ENCODE measurements at places on chromosomes 16 and 17.
A peak's percentile ranks its signal among the peaks of the same experiment; 100 is the strongest.

DNA sequence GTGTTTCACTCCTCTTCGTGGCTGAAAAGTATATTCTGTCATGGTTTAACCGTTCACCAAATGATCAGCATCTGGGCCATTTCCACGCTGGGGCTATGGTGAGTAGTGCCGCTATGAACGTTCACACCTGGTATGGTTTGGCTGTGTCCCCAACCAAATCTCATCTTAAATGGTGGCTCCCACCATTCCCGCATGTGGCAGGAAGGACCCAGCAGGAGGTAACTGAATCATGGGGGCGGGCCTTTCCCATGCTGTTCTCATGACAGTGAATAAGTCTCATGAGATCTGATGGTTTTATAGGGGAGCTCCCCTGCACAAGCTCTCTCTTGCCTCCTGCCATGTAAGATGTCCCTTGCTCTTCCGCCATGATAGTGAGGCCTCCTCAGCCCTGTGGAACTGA lies 45.7 kb upstream of the ZNF469 start:
- no peak for DNase-seq

GRCh38 chr16:76835339-76835738 lies 355.7 kb upstream of the MON1B start:
- DNase-seq: no peak

DNA sequence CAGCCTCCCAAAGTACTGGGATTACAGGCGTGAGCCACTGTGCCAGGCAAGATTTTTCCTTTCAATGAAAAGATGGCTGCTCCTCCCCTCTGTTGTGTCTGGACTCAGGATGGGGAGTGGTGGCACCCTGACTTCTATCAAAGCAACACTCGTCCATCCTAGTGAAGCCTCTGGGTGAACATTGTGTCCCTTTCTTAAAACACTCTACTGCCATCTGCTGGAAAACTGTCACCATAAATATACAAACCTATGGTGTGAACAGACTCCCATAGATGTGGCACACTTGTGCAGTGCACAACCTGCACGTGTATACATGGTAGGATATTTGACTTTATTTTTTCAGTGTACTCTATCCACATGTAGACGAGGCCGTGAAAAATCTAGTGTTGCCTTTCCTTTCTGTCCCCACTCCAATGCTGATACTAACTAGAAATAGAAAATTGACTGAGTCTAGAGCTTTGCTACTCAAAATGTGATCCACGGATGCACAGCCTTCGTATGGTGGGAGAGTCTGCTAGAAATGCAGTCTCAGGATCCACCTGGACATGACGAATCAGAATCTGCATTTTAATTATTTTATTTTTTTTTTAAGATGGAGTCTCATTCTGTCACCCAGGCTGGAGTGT lies 55.9 kb upstream of the PLCG2 start:
- peak; percentile 8 for DNase-seq

DNA sequence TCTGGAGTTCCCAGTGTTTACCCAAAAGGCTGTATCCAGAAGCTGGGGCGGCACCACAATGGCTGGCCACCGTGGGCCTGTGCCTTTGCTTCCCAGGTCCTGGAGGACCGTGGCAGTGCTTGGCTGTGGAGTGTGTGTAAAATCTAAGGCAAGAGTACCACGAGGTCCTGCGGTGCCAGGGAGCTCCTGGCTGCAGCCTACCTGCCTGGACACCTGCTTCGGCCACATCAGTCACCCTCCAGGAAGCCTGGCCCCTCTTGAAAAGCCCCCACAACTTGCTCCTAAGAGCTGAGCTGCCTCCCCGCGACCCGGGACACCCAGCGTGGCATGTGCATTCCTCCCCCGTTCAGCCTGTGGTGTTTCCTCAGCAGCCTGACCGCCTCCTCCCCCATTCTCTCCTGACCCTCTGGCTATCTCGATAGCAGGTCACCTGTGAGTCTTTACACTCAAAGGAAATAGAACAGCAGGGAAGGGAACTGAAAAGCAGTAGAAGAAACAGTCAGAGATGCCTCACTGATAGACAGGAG lies 7.9 kb downstream of the TIMM22 start:
- DNase-seq: no peak

DNA sequence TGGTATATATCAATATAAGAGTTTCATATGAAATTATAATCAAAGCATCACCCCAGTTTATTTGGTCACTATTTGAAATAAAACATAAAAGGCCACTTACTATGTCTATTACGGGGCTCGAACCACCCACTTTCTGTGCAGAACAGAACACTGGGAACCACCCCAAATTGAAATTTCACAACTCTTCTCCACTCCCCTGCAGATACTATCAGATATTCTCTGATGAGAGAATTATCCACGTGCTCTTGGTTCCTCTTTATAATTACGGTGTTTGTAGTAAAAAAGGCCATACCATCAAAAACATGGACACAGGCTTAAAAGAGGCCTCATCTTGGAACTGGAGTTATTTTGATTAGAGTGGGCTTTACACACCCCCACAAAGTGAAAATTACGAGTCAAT lies 82.8 kb downstream of the WDR59 start:
- DNase-seq: no peak

GRCh38 chr17:2709183-2709661 lies 2.3 kb downstream of the CLUH start:
- DNase-seq: no peak

DNA sequence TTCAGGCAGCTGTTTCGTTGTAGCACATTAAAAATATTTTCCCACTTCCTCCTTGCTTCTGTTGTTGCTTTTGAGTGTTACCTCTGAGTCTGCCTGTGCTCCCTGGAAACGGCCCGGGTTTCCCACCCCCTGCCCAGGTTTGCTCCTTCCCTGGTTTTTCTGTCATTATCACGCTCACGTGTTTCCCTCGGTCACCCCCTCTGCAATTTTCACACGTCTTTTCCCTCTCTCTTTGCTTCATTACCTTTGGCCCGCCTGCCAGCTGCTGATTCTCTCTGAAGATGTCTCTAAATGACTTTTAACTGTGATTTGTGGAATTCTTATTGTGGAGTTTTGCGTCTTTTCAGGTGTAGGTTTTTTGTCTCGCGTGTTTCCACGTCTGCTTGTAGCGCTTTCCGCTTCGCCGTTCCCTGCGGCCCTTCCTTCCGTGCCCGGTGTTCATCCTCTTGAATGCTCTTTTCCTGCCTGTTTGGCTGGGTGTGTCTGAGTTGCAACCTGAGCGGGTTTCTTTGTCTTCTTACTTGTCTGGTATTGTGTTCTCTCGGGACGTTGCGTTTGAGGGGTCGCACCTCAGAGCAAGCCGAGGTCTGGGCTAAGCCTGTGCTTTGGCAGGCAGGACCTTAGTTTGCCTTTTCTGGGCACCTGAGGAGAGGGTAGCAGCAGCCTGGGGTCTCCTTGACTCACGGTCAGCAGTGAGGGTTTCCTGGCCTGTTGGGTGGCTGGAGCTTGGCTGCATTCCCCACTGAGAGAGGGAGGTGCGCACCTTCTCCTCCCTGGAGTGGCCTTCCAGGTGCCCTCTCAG lies 96.3 kb upstream of the ZNF750 start:
- DNase-seq: no peak

- DNase-seq: no peak
These were observed 73.2 kb downstream of the ZNF18 start for GRCh38 chr17:11924076-11924475.

DNA sequence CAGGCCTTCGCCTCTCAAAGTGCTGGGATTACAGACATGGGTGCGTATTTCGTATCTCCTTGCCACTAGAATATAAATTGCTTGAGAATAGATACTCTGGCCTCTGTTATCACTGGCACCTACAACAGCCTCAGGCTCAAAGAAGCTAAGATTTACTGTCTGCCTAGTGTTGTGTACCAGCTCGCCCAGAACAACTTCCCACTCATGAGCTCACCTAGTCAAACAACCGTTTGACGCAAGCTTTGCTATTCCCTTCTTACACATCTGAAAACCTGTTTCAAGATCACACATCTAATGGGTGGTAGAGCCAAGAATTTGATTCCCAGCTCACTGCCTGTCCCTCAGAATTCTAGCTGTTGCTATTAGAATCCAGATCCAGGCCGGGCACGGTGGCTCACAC lies 24.4 kb downstream of the MIS12 start:
- DNase-seq: no peak

GRCh38 chr17:77213778-77214132 lies 73.0 kb downstream of the SEC14L1 start:
- DNase-seq: no peak

- DNase-seq: no peak
These were observed 466.5 kb upstream of the MAF start for GRCh38 chr16:80066805-80067580.

DNA sequence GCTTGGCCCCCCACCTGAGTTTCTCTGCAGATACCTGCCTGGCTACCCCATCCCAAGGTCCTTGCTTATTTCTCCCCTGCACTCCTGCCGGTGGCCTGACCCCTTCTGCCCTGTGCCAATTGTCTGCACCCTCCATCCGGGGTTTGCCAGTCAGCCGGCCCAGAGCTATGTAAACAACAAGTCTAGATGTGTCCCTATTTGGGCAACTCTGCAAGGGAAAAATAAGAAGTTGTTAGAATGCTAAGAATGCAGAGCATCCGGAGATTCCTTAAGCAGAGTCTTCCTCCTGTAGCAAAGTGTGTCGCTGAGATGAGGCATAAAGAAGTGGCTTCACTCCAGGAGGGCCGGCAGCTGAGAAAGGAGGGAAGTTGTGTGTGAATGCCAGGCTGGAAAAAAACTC lies 46.6 kb downstream of the RGS9 start:
- no peak for DNase-seq

GRCh38 chr16:11799509-11800381 lies 2.7 kb upstream of the ZC3H7A start:
- DNase-seq: no peak

GRCh38 chr16:183005-183404 lies 2.7 kb downstream of the HBQ1 start:
- no peak for DNase-seq

- no peak for DNase-seq
These were observed 20.6 kb upstream of the ADGRG1 start for GRCh38 chr16:57607676-57608461.

- no peak for DNase-seq
These were observed 59.8 kb downstream of the OTOA start for GRCh38 chr16:21723532-21723931.

- no peak for DNase-seq
These were observed 19.9 kb downstream of the TBX2 start for GRCh38 chr17:61419496-61420046.

DNA sequence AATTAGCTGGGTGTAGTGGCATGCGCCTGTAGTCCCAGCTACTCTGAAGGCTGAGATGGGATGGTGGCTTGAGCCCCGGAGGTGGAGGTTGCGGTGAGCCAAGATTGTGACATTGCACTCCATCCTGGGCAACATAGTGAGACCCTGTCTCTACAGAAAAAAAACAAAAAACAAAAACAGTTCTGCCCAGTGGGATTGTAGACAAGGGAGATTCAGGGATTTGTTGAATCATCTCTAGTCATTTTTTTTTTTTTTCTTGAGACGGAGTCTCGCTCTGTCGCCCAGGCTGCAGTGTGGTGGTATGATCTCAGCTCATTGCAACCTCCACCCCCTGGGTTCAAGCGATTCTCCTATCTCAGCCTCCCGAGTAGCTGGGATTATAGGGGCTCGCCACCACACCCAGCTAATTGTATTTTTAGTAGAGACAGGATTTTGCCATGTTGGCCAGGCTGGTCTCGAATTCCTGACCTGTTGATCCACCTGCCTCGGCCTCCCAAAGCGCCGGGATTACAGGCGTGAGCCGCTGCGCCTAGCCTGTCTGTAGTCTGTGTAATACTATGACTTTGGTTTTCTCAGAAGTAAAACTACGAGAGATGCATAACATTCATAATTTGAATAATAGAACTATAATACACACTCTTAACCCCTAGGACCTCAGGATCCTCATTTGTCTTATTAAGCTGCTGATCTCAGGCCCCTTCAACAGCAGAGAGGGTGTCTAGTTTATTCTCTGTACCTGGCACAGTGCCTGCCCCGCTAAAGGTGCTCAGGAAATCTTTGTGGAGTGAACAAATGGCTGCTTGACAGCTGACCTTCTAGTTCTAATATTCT lies 1.4 kb downstream of the TEN1 start:
- no peak for DNase-seq

- DNase-seq: no peak
These were observed 116.7 kb downstream of the CCDC182 start for GRCh38 chr17:57628421-57628820.

DNA sequence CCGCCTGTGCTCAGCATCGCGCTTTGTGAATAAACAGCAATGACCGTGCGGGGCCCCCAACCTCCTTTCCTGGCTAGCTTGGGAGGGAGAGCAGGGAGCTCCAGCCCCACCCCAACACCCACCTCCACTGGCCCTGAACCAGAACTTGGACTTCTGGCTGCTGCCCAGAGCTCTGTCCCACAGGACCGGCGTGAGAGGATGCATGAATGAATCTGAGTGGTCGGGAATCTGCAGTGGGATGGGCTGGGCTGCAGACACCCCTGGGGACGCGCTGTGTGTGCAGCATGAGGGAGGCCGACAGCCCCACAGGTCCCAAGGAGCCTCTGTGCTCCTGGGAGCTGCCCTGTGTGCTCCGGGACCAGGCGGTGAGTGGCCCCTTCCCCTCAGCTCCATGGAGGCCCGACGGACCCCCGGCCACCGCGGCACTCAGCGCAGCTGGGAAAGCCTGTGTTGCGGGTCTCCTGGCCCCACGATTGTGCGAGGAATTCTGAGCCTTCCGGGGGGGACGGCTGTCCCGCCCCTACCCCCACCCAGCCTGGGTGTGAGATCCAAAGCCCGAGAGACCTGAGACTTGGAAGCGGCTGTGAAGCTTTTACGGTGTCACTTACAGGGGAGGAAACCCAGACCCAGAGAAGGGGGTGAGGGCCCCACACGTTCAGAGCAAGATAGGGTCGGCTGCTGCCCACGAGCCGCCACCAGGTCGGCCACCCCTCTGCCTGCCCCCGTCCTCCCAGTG lies 5.4 kb downstream of the PIEZO1 start:
- no peak for DNase-seq

GRCh38 chr16:68227183-68227793 lies 8.6 kb downstream of the ESRP2 start:
- DNase-seq: no peak

DNA sequence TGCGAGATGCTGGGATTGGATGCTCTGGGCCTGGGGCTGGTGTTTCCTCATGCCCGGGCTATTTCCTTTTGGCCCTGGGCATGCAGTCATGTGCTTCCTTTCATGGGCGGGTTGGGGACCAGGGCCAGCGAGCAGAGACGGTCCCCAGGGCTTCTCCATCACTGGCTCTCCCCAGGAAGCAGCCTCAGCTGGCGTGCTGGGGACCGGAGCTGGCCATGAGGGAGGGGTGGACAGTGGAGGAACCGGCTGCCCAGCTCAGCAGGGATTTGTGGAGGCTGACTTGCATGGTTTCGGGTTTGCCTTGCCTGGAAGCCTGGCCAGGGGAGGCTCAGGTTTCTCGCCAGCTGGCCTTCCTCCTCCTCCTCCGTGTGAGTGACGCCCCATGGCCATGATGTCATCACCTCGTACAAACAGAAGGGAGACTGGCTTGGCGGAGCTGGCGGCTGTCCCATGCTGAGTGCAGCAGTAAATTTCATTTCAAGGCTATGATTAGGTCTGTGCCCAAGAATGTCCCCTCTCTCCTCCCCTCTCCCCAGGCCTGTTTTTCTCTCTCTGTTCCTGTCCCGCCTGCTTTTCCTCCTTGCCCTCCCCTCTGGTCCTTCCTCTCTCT lies 8.9 kb upstream of the TIMP2 start:
- peak; percentile 95 for DNase-seq

GRCh38 chr17:33593991-33594390 lies 300.9 kb upstream of the ASIC2 start:
- no peak for DNase-seq

All from T1000 (cell line).